ENCODE measurements at places on chromosomes 12 and 14. TPM values are rescaled to one million over a fixed set of nuclear protein-coding genes. Genes with fewer than 3 reads are reported as not detected.

DNA sequence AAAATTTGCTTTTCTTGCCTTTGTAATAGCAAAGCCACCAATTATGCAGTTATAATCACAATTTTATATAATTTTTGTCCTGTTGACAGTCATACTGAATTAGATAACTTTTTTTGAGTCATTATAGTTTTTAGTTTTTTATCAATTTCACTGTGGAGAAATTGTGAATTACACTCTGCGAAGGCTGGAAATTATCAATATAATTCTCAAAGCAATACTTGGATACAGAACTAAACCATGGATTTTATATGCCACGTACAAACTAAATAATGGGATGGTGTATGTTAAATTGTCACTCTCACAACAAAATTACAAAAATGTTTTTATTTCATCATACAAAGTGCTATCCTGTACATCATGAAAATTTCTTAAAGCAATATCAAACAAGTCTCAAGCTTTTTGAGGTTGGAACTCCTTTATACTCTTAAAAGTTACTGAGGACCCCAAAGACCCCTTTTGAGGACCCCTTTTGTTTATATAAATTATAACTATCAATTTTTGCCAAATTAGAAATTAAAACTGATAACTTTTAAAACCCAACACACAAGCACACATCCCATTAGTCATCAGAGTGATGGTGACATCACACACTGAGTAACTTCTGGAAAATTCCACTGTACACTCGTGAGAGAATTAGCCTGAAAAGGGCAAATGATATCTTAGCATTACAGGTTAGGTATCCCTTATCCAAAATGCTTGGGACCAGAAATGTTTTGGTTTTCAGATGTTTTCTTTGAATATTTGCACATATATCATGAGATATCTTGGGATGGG lies 19.8 kb upstream of the AQP2 start:
- no peak for DNase-seq

- DNase-seq = no peak
Observed at GRCh38 chr12:93059925-93060665, 131.0 kb upstream of the EEA1 start.

DNA sequence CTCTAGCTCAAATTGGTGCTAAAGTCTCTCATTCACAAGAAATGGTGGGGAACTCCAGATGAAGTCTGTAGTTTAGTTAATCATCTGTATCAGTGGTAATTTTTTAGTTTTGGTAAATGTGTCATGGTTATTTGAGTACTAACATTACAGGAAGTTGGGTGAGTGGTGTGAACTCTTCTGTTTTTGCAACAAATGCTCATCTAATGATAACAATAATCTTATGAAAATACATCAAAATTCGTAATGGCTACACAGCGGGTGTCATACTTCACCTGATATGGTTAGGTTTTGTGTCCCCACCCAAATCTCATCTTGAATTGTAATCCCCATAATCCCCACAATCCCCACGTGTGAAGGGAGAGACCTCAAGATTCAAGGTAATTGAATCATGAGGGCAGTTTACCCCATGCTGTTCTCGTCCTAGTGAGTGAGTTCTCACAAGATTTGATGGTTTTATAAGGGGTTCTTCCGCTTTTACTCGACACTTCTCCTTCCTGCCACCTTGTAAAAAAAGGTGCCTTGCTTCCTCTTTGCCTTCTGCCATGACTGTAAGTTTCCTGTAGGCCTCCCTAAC lies 209.3 kb upstream of the FOXN3 start:
- DNase-seq = no peak

GRCh38 chr12:28776220-28776619 lies 372.9 kb upstream of the FAR2 start:
- DNase-seq = no peak

GRCh38 chr12:47811581-47812484 lies 7.9 kb downstream of the HDAC7 start:
- no peak for DNase-seq

DNA sequence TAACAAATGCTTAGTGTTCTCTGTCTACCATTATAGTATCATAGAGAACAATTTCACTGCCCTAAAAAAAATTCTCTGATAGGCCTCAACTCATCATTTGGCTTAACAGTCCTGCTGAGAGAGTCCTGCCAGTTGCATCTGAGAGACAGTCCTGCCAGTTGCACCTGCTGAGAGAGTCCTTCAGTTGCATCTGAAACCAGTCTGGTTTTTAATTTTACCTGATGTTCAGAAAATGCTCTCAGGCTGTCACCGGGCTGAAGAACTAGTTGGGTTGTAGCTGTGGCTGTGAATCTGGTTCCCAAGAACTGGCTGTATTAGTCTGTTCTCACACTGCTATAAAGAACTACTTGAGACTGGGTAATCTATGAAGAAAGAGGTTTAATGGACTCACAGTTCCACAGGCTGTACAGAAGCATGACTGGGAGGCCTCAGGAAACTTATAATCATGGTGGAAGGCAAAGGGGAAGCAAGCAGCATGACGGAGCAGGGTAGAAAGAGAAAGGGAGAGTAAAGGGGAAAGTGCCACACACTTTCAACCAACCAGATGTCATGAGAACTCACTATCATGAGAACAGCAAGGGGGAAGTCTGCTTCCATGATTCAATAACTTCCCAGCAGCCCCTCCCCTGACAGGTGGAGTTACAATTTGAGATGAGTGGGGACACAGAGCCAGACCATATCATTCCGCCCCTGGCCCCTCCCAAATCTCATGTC lies 51.6 kb downstream of the PRKCH start:
- no peak for DNase-seq

CEBPE gene
- not detected for total RNA-seq

OXA1L gene
- 64.1 TPM for total RNA-seq

CEP170B gene
- total RNA-seq = 104 TPM

BDKRB1 gene
- total RNA-seq = not detected

FOXN4 gene
- not detected for total RNA-seq
